ENCODE measurements at places on chromosomes 11 and 22. TPM values are rescaled to one million over a fixed set of nuclear protein-coding genes. Genes with fewer than 3 reads are reported as not detected.

SCGB1C1 gene
- not detected for total RNA-seq

CD3E gene
- total RNA-seq = not detected

TMEM121B gene
- 0.68 TPM for total RNA-seq

TYR gene
- total RNA-seq = not detected

APOBEC3B gene
- 4.7 TPM for total RNA-seq

FAM111B gene
- 5.6 TPM for total RNA-seq

GGT5 gene
- 12.8 TPM for total RNA-seq

VSIG10L2 gene
- not detected for total RNA-seq

TEX54 gene
- total RNA-seq = not detected

GALNT18 gene
- 101 TPM for total RNA-seq

ZDHHC8 gene
- total RNA-seq = 58.9 TPM

RIMBP3B gene
- total RNA-seq = 0.06 TPM

POU2AF2 gene
- not detected for total RNA-seq

VWCE gene
- 18.6 TPM for total RNA-seq

IL10RA gene
- 0.78 TPM for total RNA-seq

C11orf42 gene
- total RNA-seq = not detected

HPX gene
- 2.5 TPM for total RNA-seq

A4GALT gene
- total RNA-seq = 19.1 TPM

FREY1 gene
- total RNA-seq = not detected

FADS2 gene
- 208 TPM for total RNA-seq

CCDC157 gene
- 1.8 TPM for total RNA-seq

JAML gene
- total RNA-seq = not detected

TRAF6 gene
- 16.2 TPM for total RNA-seq

OR51B4 gene
- not detected for total RNA-seq

KIF18A gene
- total RNA-seq = 3.1 TPM

TCN1 gene
- not detected for total RNA-seq

MB gene
- not detected for total RNA-seq

NNMT gene
- 240 TPM for total RNA-seq

CRYBA4 gene
- not detected for total RNA-seq

KRTAP5-1 gene
- not detected for total RNA-seq

SERPING1 gene
- 1.5 TPM for total RNA-seq

Data from glomerular endothelial cell (primary cell).